ENCODE measurements at places on chromosomes 11 and 22. TPM values are rescaled to one million over a fixed set of nuclear protein-coding genes. Genes with fewer than 3 reads are reported as not detected.

DNA sequence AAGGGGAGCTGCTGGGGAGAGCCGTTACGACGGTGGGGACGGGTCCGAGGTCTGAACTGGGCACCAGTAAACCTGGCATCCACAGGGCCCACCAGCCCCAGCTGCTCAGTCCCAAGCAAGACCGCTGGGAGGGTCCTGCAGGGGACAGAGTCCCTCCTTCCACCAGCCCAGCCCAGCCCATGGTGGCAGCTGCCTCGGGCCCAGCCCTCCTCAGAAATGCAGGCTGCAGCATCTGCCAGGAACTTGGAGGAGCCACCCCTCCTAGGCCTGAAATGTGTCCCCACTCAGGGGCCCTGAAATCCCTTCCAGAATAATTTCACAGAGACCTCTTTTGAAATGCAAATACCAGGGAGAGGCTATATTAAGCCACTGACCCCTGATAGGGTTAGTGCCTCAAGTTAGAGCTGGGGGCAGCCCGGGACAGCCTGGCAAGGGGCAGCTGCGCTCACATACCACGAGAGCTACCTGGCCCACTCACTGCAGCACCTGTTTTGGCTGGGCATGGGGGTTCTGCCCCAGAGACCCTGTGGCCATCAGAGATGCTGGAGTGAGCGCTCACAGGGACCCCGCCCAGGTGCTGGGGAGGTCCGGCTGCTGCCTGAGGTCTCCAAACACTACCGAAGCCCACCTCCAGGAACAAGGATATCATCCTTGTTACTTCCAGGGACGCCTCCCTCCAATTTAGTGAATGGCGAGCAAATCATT, 53.1 kb downstream of the CELSR1 start:
- no peak for DNase-seq

- DNase-seq, result no peak
These were observed 20.7 kb upstream of the NFAM1 start for GRCh38 chr22:42452916-42453315.

- peak; percentile 53 for DNase-seq
These were observed 14.5 kb upstream of the APLNR start for GRCh38 chr11:57251491-57252104.

DNA sequence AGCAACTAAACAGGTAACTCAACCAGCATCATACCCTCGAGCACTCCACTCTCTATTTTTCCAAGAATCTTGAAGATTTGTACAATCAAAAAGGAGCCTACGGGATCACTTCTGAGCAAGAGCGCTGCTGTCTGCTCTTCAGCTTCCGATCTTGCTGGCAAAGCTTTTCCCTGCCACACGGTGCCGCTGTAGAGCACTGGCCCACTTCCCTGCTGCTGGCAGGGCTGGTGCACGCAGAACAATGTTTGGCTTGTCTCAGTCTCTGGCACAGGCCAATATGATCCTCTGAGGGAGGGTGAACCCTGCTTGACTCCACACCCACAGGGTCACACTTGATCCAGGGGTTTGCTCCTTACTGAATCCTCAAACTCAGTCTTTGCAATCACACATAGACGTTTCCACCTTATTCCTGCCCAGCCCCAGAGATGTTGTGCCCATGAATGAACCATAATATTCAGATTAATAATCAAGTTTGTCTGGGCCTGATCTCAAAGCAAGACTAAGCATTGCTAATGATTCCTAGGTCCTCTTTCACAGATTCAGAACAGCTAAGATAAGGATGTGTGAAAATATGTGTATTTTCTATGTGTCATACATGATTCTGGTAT, 536.6 kb downstream of the SOX6 start:
- no peak for DNase-seq

GRCh38 chr11:79439886-79440570, 802 bp downstream of the TENM4 start:
- DNase-seq, result no peak

GRCh38 chr11:38791346-38791961, 2193.4 kb upstream of the RAG2 start:
- DNase-seq, result no peak

GRCh38 chr11:126459691-126460281, 104.3 kb downstream of the ST3GAL4 start:
- no peak for DNase-seq

DNA sequence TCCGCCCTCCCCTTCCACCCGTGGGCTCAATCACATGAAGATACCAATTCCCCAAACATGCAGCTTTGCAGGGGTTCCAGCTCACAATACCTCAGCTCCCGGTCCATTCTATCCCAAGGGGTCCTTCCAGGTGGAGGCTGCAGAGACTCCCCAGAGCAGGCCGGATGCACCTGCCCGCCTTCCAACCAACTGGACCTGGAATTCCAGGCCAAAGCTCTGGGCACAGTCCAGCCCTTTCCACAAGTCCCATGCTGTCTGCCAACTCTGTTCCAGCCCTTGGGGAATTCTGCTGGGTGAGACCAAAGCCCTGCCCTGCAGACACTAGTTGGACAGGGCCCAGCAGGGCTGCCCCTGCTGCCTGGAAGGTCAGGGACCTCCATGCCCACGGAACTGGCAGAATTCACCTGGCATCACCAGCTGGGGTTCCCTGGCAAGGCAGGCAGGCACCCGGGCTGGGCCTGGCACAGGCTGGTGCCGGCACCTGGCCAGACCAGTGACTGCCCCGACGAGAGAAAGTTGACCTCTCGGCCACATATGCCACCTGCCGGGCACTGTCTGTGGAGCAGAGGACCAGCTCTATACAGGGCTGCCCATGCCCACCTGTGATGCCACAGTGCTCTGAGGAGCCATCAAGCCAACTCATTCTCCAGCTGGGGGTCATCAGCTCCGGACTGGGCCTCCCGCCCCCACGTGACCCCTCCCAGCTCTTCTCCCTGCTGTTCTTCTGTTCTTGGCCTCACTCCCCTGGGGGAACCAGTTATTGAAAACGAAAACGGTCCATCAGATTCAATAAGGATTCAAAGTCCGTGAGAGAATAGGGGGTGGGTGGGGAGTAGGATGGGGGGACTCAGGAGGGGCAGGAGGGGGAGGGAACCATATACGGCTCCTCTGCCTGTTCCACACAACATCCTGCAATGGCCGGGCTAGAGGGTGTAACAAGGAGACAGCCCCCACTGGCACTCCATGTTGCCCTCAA, 4.7 kb downstream of the SYT7 start:
- DNase-seq, result no peak

GRCh38 chr11:124394408-124394807, 4.4 kb downstream of the OR8B3 start:
- no peak for DNase-seq

Gene DNAJB13
- not detected for total RNA-seq

Gene HBG2
- 2.1 TPM for total RNA-seq

DNA sequence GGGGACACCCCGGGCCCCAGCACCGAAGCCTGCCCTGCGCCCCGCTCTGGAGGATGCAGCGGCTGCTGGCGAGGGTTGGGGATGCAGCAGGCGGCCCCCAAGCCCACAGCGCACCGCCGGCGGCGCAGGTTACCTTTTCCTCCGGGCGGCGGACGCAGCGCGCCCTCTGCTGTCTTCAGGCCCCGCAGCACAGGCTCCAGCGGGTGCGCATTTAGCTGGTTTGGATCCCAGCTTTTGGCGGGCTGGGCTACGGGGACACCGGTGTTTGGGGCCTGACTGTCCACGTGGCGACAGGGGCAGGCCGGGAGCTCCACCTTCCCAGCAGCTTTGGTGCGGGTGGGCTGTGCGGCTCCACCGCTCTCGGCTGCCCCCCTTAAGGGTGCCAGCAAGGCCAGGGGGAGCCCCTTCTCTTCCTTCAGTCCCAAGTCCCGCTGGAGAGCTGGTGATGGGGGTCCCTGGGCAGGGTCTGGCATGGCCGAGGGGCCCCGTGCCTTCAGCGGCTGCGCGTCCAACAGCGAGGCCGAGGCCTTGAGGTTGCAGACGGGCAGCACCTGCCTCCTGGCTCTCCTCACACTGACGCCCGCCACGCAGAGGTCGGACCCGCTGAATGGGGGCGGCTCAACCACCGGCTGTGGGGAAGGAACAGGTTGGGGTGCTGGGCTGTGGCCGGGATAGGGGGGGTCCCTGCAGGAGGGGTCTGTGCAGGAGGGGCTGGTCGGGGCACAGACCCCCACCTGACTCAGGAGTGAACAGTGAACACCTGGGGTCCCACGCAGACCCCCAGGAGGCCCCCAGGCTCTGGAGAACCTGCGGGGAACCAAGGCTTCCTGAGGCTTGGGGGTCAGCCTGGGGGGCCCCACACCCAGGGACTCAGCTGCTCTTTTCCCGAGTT, 18.0 kb upstream of the IL17REL start:
- DNase-seq, result peak; percentile 45

Gene MYO7A
- 13.4 TPM for total RNA-seq

DNA sequence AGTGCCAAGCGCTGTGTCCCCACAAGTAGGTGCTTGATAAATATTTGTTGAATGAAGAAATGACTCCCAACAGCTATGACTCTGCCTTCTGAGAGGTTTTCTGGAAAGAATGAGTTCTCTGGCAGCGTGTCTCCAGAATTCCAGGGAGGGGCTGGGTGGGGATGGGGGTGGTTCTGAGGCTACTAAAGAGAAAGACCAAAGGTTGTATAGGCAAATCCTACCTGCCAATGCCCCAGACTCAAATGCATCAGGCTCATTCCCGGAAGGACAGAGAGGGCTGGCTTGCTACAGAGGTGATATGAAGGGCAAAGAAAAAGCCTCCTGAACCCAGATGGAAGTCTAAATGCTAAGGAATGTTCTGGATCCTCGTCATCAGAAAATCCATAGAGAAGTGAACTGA, 1.9 kb downstream of the DUSP18 start:
- DNase-seq, result no peak

DNA sequence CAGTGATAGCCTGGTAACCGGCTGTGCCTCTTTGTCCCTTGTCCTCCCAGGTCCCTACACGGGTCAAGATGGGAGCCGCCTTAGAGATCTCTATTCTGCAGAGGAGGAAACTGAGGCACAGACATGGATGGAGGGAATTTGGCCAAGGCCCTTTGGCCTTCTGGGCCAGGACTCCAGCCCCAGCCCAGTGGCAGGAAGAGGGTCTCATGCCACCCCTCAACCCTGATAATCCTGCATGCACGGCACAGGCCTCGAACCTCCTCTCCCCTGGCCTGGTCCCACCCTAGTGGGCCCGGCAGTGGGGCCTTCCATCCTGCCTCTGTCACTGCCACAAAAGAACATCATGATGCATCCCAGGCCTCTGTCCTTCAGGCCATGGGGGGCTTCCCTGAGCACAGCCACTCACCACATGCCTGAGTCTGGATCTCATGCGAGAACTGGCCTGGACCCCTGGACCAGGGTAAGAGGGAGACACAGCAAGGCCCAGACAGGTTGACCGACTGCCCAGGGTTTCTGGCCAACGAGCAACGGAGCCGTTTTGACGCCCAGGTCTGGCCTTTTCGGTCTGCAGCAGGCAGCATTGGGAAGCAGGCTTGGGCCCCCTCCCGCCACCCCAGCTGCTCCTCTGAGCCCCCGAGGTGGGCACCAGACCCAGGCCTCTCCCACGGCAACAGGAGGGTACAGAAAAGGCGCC, 6.5 kb downstream of the LINC01488 start:
- no peak for DNase-seq

GRCh38 chr11:66311470-66311964, 5.3 kb downstream of the CD248 start:
- no peak for DNase-seq

DNA sequence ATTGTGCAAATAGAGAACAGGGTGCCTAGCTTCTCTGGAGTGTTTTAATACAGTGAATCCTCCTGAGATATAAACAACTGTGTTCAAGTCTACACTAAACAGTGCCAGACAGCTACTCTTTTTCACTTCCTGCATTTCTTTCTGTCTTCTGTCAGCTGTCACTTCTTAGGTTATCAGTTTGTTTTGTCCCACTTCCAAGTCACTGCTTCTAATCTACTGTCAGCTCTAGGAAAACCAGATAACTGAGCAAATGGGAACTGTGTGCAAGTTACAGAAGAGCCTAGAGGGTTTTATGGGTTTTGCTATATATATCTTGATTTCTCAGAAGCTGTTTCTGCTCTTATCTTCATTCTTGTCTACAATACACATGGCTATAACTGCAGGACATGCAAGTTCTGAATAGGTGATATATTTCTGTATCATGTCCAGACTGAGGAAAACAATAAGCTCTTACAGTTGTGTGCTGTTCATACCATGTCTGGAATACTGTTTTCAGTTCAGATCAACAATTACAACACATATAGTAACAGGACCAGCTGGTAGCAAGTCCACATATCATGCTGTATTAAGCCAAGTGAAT, 5.8 kb downstream of the PITPNB start:
- DNase-seq, result no peak

DNA sequence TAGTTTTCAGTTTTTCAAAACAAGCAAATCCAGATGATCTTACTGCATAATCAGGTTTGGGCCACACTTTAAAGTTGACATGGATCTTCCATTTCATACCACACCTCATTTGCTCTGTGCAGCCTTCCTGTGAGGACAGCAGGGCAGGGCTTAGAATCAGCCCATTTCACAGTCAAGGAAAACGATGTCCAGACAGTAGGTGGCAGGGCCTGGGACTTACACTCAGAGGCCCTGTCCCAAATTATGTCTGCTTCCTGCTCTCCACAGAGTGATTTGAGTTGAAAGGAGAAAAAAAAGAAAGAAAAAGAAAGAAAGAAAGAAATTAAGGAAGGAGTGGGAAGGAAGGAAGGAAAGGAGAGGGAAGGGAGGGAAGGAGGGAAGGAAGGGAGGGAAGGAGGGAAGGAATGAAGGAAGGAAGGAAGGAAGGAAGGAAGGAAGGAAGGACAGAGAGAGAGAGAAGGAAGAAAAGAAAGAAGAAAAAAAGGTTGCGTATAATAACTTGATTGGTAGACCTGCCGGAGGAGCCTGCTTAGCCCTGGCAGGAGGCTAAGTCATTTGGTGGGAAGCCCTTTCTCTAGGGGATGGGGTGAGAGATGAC, 23.6 kb downstream of the TSKU start:
- DNase-seq, result no peak

DNA sequence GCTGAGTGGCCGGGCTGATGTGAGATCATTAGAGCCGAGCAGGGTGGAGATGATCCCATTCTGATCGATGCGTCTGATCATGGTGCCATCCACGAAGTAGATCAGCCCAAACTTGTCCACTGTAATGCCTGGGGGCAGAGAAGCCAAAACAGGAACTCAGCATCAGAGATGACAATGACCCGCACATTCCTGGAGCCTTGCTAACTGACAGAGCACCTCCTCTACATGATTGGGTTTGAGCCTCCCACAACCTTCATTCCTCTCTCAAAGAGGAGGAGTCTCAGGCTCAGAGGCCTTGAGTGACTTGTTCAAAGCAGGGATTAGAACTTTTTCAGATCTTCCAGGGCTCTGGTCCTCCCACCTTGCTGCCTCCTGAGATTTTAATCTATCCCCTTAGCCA, 133.7 kb upstream of the NARS2 start:
- no peak for DNase-seq

Gene CDON
- total RNA-seq, result 159 TPM

Gene TMEM86A
- total RNA-seq, result 8.3 TPM

DNA sequence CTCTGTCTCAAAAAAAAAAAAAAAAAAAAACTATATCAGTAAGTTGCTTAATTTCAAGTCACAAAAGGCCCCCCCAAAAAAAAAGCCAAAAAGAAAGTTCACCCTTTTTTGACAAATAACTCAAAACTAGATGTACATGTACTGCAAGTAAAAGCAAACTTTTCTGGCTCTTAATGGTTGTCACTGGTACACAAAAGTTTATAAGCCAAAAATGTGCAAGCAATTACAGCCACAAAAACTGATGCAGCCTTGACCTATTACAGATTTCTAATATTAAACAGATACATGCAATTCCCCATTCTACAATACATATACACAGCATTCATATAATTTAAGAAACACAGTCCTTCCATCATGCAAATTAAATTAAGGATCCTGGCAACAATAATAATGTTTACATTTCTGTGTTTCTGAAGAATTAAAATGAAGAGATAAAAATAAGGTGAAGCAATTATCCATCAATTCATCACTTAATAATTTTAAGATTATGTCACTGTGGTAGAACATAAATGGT, 18.6 kb downstream of the PICALM start:
- no peak for DNase-seq

- DNase-seq, result no peak
These were observed 23.0 kb upstream of the RRAS2 start for GRCh38 chr11:14381968-14382367.
